Activated CD4-positive, alpha-beta T cell treated with anti-CD3 and anti-CD28 coated beads, Interleukin-2, amount 10 ng/mL, durations not matched to agents 7 days and 5 days (primary cell): ENCODE measurements at places on chromosomes 4 and X. TPM values are rescaled to one million over a fixed set of nuclear protein-coding genes. Genes with fewer than 3 reads are reported as not detected.

DNA sequence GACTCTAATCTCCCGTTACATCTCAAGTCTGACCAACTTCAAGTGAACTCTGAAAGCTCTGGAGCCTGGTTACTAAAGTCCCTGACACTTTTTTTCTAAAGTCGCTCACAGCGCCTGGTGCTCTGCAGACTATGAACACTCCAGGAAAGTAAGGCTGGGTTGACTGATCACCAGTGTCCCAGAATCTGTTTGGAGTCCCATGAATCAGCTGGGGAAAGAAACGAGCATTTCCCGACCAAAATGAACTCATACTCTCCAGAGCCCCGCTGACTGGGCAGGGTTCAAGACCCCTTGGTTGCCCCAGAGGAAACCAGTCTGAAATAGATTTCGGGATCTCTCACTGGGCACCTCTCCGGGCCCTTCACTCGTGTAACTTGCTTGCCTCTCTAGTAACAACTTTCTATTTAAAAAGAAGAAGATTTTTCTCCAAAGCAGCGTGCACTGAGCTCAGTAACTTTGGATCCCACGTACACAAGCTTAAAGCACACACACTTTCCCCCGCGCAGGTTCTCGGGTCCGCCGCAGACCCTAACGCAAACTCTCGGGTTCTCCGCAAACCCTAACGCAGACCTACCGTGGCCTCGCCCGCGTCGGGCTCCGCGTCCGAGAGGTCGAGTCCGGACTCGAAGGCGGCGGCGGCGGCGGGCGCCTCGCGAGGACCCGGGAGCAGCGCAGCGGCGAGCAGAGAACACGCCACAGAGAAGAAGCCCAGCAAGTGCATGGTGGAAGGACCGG, 964 bp downstream of the VEGFC start:
- DNase-seq = no peak

DNA sequence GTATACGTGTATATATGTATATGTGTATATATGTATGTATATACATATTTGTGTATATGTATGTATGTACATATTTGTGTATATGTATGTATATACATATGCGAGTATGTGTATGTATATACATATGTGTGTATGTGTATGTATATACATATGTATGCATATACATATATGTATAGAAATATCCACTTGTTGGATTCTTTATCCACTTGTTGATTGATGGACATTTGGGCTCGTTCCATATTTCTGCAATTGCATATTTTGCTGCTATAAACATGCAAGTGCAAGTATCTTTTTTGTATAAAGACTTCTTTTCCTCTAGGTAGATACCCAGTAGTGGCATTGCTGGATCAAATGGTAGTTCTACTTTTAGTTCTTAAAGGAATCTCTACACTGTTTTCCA, 25.5 kb upstream of the NHSL2 start:
- DNase-seq = no peak

DNA sequence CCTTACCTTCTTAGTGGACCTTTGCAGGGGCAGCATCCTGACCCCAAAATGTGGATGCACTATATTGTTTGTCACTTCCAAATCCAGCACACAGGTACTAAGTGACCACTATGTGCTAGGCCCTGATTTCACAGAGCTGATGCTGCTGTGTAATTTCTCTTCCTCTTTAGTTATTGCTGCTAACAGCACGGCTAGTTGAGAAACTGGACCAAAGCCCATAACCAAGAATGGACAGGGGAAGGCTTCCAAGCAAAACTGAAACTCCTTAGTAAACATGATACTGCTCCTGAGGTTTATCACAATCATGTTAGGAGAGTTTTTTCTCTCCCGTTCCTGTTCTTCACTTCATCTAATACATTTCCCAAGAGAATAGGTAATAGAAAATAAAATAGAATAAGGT, 172.9 kb upstream of the TTC29 start:
- DNase-seq = no peak

Gene CD38
- 87.4 TPM for total RNA-seq

DNA sequence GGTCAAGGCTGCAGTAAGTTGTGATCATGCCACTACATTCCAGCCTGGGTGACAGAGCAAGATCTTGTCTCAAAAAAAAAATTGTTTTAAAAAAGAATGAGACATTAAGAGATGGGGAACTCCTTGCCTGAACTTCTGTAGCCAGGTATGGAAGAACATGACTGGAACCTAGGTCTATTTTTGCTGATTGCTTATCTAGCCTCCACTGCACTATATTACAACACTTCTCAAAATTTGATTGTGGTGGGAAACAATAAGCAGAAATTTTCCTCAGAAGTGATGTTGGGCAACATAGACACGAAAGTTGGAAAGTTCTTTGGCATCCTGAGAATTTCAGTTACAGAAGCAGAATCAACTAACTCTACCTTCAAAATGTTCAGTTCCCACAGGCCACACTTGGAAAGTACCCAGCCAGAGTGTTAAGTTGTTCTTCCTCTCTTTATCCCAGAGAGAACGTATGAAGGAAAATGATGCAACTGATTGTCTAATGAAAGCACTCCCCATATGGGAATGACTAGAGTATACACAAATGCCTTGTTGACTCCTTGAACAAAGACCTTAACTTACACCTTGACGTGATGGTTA, 50.0 kb downstream of the LUZP4 start:
- DNase-seq = no peak

- DNase-seq = no peak
These were observed 31.3 kb downstream of the CD38 start for GRCh38 chr4:15809466-15809865.

Gene S100G
- not detected for total RNA-seq

DNA sequence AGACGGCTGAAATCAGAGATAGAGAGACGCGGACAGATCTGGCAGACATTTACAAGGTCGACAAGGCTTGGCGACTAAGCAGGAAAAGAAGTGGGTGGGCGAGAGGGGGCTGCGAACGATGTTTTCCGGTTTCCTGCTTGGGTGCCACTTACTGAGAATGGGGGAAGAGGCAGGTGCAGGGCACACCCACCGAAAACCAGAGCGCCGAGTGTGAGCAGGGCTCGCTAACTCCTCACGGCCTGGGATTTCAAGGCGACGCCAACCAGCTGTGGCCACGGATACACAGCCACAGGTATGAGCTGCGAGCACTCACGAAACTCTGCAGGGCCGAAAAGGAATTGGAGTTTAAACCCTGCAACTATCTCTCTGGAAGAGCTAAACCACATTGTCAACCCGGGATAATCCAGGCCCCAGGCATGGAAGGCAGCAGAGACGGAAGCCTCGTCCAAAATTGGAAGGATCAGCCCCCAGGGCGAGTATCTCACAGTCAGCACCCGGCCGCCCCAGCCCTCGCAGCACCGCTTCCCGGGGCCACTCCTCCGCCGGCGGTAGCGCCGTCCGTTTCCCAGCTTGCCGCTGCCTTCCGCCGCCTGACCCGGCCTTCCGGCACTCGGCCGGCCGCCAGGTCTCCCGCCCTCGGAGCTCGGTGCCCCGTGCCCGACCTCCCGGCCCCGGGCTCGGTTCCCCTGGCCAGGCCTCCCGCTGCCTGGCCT, 778 bp downstream of the CASP3 start:
- peak; percentile 48 for DNase-seq
